Activated CD4-positive, CD25-positive, alpha-beta regulatory T cell treated with anti-CD3 and anti-CD28 coated beads, Interleukin-2, amount 50 U/mL, for 24 hours (primary cell): ENCODE measurements at places on chromosomes 6 and 20.

GRCh38 chr20:45368221-45368980 is 5.4 kb downstream of the SYS1 start:
- ATAC-seq: peak; percentile 51

- ATAC-seq: no peak
These were observed 246.1 kb downstream of the RIMS1 start for GRCh38 chr6:72132427-72132826.

GRCh38 chr6:33205191-33206026 is 954 bp downstream of the HSD17B8 start:
- peak; percentile 36 for ATAC-seq

- no peak for ATAC-seq
These were observed 59.6 kb downstream of the DHX35 start for GRCh38 chr20:39021748-39022147.

- peak; percentile 77 for ATAC-seq
These were observed 61.2 kb downstream of the RSPH3 start for GRCh38 chr6:158938811-158939254.

DNA sequence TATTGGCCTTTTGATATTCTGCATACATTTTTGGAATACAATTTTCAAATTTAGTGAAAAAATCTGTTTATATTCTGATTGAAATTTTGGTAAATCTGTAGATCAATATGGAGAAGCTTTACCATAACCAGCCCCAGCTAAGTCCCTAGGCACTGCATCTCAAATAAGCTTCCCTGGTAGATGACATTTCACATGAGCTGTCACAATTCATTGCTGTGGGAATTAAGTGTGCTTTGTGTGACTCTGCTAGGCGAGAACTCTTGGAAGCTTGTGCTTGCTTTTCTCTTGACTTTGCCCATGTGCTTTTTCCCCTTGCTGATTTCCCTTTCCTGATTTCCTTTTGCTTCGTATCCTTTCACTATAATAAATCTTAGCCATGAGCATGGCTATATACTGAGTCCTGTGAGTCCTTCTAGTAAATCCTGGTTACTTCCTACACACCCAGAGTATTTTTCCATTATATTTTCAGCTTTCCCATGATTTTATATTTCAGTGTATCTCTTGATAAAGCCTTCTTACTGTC is 166.5 kb upstream of the MMS22L start:
- no peak for ATAC-seq

GRCh38 chr6:159615918-159616317 is 77.1 kb downstream of the SOD2 start:
- ATAC-seq: no peak

DNA sequence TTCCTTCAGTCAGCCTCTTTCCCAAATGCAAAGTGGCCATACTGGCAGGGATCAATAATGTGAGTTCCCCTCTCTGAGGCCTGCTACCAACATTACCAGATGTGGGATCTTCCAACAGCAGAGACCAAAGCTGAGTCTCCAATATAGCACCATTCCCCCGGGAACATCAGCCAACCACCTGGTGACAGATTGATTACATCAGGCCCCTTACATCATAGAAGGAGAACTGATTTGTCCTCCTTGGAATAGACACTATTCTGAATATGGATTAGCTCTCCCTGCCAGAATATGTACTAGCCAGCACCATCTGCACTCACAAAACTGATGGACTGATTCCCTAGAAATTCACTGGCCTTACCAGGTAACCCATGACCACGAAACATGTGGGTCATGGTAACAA is 61.9 kb upstream of the CARMIL1 start:
- no peak for ATAC-seq

DNA sequence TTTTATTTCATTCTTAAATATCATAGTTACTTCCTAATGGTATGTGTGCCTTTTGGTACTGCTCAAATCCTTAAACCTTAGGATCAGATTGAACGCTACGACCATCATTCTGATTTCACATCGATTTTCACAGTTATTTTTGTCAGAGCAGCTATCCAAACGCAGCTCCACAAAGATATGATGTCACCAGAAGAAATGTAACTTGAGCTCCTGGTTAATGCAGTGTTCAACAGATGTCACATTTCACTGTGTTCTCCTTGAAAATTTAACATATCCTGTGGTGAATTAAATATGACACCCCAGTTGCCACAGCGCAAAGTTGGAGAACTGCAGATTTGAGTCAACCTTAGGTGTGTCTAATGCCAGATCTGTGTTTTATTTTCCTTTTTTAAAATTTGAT is 81.4 kb downstream of the CTNNBL1 start:
- ATAC-seq: no peak

DNA sequence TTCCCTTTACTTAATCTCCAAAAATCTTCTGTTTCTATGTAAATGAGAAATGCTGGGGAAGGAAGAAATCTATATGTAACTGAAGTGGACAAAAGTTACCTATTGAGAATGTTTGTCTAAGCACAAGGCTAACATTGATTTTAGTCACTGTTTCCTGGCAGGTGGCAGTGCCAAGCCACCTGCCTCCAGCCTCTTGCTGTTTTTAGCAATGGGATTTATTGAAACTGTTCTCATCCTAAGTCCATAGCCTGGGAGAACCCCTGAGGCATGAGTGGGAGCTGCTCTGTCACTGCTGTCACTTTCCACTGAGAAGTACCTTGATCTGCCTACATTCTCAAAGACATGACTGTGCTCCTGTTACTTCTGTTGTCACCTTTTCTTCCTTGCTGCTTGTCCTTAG is 14.7 kb downstream of the ENPP3 start:
- no peak for ATAC-seq

- peak; percentile 51 for ATAC-seq
These were observed 39.0 kb upstream of the SLCO4A1 start for GRCh38 chr20:62603021-62603906.

- ATAC-seq: no peak
These were observed 282.5 kb downstream of the ESR1 start for GRCh38 chr6:152089992-152090391.

DNA sequence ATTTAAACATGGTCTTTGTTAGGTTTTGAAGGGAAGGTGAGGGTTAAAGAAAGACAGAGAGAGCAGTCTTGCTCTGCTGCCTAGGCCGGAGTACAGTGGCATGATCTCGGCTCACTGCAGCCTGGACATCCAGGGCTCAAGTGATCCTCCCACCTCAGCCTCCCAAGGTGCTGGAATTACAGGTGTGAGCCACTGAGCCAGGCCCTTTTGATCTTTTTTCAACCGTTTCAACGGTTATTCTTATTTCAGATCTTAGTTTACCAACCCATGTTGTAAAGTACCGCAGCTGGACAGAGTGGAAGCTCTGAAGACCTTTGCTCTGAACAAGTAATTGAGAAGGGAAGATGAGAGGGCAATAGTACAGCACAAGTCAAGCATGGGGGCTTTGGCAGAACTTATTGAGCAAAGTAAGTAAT is 1.2 kb upstream of the SRPK1 start:
- no peak for ATAC-seq

GRCh38 chr6:165218829-165219228 is 90.6 kb downstream of the C6orf118 start:
- ATAC-seq: no peak

DNA sequence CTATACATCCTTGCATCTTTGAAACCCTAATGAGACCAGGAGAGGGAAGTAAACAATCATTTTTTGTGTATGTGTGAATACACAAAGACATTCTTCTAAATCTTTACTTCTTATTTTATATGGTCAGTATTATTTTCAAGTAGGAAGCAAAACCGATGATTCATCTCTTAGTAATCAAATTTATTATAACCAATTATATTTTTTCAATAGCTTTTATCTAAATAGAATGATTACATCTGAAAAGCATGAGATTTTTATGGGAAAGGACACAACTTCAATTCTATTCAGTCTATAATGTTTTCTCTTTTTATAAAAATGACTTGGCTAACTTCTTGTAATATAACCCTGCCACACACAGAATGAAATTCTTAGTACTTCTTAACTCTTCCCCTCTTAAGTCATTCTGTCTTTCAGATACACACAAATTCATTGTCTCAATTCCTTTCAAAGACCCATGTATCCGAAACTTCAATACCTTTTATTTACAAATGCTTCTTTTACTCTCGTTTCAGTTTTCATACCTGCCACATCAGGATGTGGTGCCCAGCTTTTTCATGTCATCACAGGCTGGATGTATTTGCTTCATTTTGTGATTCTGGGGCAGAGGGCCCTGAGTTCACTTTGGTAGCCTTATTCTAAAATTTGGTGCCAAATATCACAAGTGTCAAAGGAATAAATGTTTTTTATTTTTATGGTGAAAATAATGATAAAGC is 227.0 kb downstream of the PHF3 start:
- no peak for ATAC-seq

GRCh38 chr6:132819405-132820161 is 5.2 kb downstream of the RPS12 start:
- ATAC-seq: peak; percentile 41

DNA sequence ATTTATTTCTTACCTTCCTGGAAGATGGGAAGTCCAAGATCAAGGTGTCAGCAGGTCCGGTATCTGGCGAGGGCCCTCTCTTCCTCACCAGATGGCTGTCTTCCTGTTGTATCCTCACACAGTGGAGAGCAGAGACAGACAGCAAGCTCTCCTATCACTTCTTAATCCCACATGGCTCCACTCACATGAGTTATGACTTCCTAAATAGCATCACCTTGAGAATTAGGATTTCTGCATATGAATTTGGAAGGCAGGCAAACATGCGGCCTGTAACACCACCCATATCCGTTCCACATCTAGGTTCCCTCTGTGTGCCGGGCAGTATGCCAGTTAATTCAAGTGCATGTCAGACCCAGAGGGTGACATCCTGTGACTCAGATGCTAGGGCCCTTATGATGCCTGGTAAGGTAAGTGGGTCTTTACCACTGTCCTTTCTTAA is 2.1 kb downstream of the RAET1E start:
- ATAC-seq: peak; percentile 38

DNA sequence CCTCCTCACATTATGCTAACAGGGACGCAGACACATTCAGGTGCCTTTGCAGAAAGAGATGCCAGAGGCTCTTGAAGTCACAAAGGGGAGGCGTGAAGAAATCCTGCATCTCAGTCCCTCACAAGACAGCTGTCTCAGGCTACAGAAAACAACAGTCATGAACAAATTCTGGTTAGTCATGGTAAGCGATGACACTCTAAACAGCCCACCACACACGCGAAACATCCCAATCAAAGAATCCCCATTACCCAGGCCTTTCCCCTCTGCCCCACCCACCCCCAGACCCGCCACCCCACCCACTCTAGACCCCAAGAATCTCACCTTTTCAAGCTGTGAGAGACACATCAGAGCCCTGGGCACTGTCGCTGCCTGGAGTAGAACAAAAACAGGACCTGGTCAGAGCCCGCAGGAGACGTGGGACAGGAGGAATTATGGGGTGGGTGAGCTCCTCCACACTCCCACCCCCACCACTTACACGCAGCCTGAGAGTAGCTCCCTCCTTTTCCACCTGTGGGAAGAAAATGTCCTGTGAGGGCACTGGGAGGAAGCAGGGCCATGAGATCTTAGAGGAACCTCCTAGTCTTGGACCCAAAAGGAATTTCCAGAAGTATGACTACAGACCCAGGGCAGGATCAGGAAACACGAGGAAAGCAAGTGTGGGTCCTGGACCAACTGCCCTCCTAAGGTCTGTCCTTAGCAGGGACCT is 2.7 kb downstream of the HLA-B start:
- peak; percentile 18 for ATAC-seq

DNA sequence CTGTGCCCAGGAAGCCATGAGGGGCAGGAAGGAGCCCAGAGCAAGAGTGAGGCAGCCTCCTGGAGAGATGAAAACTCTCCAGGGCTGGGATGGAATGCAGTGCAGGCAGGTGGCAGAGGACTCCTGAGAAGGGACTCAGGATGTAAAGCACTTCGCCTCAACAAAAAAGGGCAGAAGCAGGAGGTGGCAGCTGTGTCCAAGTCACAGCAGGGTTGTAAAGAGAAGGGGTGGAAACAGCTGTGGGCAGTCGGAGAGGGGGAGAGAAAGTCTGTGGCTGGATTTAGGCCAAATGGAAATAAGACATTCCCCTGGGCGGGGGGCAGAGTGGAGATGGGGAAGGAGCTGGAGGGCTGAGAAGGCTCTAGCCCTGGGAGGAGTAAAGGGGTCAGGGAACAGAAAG is 34.9 kb downstream of the CYP21A2 start:
- no peak for ATAC-seq

GRCh38 chr6:148416330-148416965 is 73.8 kb downstream of the SASH1 start:
- ATAC-seq: no peak

DNA sequence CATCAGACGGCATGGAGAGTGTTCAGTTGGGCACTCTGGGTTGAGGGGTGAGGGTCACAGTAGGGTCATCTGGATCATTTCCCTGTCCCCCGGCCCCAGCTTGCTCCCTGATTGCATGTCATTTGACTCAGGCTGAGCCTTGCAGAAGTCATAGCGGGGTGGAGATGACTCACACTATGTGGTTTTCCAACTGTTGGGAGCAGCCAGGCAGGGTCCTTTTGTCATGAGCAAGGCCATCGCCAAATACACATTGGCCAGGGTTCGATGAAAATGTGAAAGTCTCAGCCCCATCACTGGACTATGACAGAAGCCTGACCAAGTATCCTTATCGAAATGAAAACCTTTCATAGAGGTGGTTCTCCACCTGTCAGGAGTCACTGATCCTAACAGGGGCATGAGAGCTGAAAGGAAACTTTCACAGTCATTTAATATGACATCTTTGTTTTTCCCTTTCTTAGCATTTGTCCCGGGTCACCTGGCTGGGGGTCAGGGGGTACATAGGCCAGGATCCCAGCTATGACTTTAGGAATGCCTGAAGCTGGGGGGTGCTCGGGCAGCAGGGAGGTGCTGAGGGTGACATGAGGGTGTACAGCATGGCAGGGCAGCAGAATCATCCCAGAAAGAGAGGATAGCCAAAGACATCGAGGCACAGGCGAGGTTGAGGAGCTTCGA is 70.2 kb upstream of the CD93 start:
- no peak for ATAC-seq

- no peak for ATAC-seq
These were observed 31.0 kb downstream of the TOMM6 start for GRCh38 chr6:41818271-41819054.

- no peak for ATAC-seq
These were observed 543.2 kb upstream of the CHD6 start for GRCh38 chr20:42161228-42161829.

DNA sequence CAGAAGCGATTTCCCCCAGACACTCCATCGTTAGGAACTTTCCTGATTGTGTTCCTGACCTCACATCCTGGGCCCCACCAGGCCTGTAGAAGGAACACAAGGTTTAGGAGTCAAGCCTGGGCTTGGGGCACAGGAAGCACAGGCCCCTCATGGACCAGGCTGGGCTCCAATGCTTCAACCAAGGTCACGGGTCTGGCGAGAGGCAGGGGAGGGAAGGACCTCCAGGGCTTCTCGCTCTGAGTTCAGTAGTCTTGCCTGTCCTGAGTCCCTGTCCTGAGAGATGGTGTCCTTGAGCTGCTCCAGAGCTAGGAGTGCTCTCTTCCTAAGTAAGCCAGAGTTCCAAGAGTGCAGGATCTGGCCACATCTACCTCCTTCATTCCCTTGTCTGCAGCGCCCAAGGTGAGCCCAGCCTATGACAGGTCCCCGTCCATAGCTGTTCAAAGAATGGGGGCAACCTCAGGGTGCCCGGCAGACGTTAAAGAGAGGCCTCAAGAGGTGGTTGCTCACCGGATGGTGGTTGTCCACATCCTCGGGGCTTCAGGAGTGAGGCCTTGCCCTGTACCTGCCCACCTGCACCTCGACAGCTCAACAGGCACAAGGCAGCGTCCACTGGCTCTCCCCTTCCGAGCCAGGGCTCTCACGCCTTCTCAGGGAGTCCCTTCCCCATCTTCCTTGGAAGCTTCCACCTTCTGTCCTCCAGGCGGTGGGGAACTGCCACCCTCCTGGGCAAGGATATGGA is 1.6 kb upstream of the TUBB1 start:
- no peak for ATAC-seq
